Activated T-cell treated with anti-CD3 and anti-CD28 coated beads for 4 hours (primary cell): ENCODE measurements at places on chromosomes 1 and 21.

- no peak for DNase-seq
Measured at GRCh38 chr1:32005522-32005921, 8.1 kb upstream of the KHDRBS1 start.

DNA sequence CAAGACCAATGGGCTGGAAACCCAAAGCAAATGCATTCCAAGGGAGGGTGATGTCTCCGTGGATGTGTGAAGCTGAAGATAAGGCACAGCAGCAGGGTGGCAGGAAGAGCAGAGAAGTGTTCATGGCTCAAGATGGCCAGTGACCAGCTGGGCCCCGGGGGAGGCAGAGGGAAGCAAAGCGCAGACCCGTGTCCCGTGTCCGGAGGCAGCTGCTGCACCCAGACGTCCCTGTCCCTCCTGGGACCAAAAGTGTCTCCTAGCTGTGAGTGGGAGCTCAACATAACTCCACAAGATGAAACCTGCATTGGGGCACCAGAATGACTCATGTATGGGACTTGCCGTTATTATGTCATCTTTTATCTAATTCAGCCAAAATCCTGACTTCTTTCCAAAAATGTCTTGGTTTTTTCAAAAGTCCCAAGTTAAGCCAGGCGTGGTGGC, 118.2 kb downstream of the RIPK4 start:
- DNase-seq: no peak

GRCh38 chr21:45390831-45391742, 13.9 kb upstream of the COL18A1 start:
- no peak for DNase-seq

GRCh38 chr1:159591981-159592380, 4.4 kb downstream of the APCS start:
- no peak for DNase-seq

- DNase-seq: no peak
Measured at GRCh38 chr1:96164053-96164452, 557.5 kb upstream of the PTBP2 start.

GRCh38 chr1:12168451-12169160, 1.8 kb downstream of the TNFRSF1B start:
- DNase-seq: no peak

DNA sequence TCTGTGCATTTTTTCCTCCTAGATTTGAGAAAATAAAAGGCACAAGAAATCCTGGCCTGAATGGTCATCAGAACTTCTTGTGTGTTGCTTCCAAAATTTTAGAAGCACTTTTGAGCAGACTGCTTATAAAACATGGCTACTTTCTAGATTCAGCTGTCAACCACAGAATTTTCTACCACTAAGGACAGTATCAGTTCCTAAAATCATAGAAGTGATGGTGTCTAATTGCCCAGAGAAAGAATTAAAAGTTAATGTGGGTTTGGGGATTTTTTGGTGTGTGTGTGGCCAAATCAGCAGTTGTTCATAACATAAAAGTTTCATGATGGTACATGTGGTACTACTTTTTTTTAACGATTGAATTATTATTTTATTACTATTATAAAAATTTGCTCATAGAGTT, 171.4 kb upstream of the SNX7 start:
- DNase-seq: no peak

GRCh38 chr1:33008051-33008914, 28.4 kb downstream of the AK2 start:
- no peak for DNase-seq

GRCh38 chr1:44239331-44239960, 26.2 kb downstream of the DMAP1 start:
- no peak for DNase-seq

GRCh38 chr1:19654386-19654785, 10.3 kb downstream of the NBL1 start:
- DNase-seq: no peak

- DNase-seq: no peak
Measured at GRCh38 chr1:233394860-233395717, 67.6 kb downstream of the MAP3K21 start.

DNA sequence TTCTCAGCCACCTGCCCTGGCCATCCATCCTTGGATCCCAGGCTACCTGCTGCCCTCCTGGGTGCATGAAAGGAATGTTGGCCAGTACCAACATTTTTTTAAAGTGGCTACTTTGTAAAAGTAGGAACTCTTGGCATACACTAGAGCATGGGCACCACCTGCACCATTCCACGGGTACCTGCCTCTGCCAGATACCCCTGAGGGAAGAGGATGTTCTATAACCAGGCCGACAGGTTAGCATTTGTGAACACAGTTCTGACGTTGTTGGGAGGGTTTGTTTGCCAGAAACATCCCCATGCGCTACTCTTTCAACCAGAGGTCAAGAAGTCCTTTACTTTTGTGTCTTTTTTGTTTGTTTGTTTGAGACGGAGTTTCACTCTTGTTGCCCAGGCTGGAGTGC, 43.0 kb downstream of the EVA1C start:
- no peak for DNase-seq

- DNase-seq: no peak
Measured at GRCh38 chr1:206573319-206573718, 38.9 kb downstream of the EIF2D start.

DNA sequence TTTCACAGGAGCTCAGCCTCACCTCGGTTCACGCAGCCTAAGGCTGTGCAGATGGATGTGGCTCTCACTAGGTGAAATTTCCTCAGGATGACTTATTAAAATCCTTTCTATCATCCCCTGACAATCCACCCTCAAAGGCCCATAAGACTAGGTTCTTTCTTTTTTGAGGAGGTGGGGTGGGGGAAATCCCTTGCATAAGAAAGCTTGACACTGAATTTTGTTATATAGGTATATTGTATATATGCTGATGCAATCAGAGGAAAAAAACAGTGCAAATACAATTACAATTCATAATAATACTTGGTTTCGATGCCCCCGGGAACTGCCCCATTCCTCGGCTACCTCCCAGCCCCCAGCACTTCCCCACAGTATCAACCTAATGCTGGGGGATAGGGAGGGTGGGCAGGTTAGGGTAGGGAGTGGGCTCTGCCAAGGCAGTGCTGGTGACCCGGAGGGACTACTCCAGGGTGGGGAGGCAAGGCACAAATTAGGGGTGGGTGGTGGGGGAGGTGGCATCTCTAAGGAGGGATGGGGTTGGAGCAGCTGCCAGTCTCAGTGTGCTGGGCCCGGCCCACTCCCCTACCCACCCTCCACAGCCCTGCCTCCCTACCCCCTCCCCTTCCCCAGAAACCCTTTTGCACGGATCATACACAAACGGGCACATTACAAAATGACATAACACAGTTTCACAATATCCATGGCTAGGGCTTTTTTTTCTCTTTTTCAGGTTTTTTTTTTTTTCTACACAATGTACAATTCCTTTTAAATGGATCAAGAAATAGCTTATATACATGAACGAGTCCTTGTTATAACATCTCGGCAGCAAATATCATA, 30.9 kb downstream of the SLC27A3 start:
- no peak for DNase-seq

DNA sequence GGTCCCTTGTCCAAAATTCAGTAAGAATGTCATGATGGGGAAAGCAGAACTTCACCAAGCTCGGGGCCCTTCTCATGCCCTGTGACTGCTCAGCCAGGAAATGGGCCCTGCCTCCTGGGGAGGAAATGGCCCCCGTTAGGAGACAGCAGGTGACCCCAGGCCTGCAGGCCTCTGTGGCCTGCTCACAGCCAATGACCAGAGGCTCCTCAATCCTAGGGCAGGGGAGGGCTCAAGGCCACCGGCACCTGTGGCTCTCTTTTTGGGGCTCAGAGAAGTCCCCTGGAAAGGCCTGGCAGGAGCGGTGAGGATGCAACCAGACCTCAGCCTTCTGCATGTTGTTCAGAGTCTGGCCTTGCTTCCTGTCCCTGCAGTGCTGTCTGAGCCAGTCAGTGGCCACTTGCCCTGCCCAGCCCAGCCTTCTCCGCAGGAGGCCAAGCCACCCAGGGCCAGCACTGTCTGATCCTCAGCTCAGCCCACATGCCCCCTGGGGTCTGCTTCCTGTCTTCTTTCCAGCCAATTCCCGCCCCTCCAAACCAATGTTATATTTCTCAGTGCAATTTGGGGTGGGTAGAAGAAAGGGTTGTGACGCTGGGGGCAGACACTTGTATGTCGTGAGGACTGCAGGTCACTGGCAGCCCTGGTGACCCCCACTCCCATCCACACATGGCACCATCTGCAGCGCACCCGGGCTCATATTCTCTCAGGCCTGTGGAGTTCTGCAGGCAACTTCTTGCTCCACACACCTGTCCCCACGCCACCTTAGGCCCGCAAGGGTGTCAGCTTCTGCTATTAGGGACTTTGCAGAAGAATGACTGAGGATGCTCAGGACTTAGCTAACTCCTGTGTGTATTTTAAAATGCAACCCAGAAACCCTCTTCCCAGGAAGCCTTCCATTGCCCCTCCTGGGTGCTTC, 83.6 kb downstream of the ITPKB start:
- no peak for DNase-seq

DNA sequence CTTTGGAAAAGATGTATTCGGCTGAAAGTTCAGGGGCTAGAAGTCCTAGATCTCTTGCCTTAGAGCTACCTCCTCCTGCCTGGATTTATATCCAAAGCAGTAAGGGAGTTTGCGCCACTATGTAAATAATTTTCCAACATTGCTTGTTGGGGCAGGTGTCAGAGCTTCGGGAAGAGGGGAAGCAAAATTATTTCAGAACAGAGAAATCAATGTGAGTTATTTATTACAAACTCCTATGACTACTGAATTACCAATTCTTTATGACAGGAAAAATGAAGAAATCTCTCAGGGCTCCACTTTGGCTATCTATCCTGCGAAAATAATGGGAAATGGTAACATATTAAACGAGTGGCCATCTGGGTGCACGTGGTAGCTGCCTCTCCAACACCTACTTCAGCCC, at the start of gene CRP:
Gene CRP, minus strand, starts transcription at position 61 of the 400 bp plus-strand sequence. CDS start 104 bp downstream, outside the sequence.
- no peak for DNase-seq

DNA sequence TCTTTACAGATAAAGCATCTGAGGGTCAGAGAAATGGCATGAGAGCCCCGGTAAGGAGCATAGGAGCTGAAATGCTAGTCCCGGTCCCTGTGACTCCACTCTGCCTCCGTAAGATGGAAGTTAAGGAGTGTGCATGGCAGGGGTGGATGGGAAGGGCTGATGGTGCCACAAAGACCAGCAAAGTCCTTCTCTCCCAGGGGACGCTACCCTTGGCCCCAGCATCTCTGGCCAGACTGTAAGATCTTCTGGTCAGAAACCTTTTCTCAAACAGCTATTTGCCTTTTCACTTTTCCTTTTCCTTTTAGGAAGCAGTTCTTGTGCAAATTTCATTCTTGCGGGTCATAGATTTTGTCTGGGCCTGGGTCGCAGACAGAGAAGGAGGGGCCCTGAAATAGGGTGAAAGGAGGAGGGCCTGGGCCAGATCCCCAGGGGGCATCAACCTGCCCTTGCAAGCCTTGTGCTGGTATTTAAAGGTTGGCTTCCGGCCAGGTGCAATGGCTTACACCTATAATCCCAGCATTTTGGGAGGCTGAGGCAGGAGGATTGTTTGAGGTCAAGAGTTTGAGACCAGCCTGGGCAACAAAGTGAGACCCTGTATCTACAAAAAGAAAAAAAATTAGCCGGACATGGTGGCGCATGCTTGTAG, 14.4 kb upstream of the EPS8L3 start:
- no peak for DNase-seq

DNA sequence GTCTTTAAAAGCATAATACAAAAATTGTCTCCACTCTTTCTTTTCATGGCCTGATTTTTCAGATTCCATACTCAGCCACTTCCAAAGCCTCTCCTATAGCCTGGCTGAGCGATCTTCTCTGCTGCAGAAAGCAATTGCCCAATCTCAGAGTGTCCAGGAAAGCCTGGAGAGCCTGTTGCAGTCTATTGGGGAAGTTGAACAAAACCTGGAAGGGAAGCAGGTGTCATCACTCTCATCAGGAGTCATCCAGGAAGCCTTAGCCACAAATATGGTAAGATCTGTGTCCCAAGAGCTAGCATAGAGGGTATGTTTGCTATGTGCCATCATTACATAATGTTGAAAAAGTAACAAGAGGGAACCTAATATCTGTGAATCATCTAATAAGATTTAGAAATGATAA, 130.7 kb upstream of the BMP8A start:
- no peak for DNase-seq

DNA sequence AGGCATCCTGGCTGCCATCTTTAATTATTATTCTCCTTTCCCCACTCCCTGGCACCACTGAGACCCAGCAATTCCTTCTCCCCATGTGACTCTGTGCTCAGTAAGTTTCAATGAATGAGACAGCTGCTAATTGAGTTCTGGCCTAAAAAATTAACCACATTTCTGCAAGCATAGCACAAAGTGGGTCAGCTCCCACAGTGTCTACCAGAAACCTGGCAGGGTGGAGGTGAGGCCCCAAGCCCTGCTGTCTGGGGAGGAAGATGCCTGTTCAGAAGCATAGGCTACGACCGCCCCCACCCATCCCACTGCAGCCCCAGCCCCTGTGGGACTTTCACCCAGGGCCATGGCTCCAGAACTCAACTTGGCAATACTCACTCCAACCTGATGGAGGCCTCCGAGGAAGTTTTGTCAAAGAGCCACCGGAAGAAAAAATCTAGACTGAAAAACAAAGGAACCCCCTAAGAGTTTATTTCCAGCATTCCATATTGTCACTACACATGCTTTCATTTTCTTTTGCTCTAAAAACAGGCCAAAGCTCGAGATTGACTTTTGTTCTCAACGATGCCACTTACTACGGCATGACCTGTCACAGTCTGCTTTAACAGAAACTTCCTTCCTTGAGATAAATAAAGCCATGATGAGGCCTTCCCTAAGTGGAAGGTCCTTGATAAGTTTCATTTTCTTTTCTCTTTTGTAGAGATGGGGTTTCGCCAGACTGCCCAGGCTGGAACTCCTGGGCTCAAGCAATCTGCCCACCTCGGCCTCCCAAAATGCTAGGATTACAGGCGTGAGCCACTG, 26.5 kb downstream of the TMEM63A start:
- DNase-seq: no peak

- no peak for DNase-seq
Measured at GRCh38 chr1:235675152-235675890, 25.7 kb upstream of the GNG4 start.

GRCh38 chr1:187936667-187937066, 1107.9 kb downstream of the PLA2G4A start:
- no peak for DNase-seq

DNA sequence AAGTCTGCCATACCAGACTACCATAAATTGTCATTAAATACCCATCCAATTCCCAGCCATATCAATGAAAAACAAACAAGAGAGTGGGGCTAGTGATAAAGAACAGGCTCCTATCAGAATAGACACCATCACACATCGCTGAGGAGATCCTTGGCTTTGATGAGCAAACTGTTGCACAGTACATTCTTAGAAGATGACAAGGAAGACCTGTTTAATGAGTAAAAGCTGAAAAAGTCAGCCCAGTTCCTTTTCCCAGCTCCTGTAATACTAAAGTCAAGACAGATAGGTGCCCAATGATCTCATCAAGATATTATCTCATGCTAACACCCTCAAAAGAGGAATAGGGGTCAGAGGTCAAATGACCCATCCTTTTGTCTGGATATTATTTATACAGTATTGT, 164.5 kb upstream of the COA6 start:
- DNase-seq: no peak

DNA sequence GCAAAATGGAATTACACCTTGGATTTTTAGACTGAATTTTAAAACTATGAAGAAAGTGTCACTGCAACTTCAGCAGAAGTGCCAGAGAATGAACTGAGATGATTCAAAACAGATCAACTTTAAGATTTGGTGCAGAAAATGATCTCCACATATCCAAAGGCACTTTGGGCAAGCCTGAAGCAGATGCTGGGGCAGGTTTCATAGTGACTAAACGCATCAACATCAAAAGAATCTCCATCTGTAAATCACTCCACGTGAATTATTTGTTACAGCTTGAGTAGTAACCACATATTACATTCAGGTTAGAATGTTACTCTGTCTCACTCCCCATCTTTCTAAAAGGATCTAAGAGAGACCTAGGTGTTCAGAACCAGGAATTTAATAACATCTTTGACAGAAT, 329.0 kb upstream of the ESRRG start:
- no peak for DNase-seq
